CD4-positive, alpha-beta T cell treated with Interleukin-6 for 4 hours (primary cell): ENCODE measurements at places on chromosomes 11 and 22.

DNA sequence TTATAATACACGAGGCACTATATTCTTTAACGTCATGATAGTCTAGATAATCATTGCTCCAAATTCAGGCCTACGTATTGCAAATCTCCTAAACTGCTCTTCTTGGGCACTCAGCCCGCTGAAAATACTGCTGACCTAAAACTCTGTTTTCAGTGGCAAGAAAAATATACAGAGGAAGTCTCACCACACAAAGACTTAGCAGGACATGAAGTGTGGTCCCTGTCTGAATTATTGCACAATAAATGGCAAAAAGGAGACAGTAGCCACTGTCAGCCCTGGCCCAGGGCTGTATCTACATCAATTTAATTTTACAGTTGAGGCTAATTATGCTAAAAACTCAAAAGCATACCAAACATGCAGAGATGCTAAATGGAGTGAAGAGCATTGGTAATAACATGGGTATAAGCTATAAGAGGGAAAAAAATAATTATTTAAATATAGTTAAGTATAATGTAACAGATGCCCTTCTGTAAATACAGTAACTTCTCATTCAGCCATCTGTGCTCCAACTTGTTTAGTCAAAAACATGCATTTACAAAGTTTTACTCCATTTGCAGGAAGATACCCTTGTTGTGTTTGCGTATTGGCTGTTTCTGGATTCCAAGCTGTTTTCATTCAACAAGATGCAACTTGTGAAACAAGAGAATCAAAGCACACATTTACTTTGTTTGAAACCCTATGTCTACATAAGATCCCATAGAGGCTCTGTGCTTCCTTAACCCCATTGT lies 800.0 kb upstream of the LUZP2 start:
- no peak for DNase-seq

GRCh38 chr11:2120359-2121100 lies 18.7 kb downstream of the IGF2 start:
- DNase-seq, result no peak

DNA sequence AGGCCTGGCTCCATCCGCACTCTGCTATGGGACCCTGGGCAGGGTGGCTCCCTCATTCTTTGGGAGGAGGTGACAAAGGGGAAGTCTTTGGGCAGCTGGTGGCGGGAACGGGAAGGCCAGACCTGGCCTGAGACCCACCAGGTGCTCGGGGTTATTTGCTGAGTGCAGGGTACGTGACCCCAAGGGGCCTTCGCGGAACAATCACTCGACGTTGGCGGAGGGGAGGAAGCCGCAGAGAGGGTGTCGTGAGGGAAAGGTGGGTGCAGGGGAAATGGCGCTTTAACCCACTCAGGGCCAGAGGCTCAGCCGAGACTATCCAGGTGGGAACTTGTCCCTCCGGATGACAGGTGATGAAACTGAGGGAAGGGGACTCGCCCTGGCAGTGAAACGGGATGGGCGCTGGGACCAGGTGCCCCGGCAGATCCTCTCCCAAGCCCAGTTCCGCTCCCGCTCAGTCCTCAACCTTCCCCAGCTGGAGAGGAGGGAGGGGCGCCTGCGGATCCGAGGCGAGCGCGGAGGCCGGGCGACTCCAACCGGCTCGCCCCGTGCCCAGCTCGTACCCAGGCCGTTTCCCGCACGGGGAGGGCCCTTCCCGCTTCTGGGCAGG lies 911 bp downstream of the A4GALT start:
- DNase-seq, result no peak

DNA sequence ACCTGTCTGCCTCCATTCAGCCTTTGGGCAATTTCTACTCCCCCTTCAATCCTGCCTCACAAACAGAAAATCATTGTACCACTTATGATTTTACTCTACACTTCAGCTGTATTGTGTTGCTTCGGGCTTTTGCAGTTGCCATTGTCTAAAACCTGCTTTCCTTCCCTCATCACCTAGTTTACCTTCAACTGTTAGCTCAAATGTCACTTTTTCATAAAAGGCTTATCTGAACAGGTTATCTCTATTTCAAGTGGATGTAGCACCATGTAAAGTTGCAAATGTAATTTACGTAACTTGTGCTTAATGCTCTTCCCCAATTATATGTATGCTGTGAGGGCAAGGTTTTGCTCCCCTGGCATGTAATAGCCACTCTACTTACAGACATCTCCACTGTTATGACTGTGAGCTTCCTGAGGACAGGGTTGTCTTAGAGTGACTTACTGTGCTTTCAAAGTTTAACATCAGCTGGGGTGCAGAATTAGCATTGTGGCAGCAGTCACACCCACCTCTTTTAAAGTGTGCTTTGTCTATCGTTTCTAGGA lies 5.4 kb downstream of the RPS25 start:
- DNase-seq, result no peak

DNA sequence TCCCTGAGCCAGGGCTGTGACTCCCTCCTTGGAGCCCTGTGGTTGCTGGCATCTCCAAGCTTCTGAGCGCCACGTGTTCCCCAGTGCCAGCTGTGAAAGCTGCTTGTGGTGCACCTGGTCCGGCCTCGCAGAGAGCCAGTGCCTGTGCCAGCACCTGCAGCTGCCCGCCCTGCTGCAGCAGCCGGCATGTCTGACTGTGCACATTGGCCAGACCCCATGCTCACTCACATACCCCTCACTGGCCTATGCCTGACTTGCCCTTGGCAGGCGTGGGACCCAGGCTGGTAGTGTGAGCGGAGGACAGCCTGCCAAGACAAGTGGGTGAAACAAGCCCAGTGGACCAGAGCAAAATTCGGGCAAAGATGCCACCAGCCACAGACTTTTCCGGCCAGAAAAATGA lies 9.8 kb downstream of the MRPL48 start:
- DNase-seq, result no peak

DNA sequence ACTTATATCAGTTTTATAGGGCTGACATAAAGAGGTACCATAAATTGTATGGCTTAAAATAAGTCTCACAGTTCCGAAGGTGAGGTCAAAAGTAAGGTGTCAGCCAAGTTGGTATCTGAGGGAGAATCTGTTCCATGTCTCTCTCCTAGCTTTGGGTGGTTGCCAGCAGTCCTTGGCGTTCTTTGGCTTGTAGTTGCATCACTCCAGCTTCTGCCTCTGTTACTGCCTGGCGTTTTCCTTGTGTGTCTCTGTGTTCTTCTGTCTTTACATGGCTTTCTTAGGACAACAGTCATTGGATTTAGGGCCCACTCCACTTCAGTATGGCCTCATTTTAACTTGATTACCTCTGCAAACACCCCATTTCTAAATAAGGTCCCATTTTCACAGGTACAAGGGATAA lies 16.7 kb downstream of the MMP7 start:
- no peak for DNase-seq

- no peak for DNase-seq
These were observed 16.5 kb upstream of the CECR2 start for GRCh38 chr22:17352798-17353197.

DNA sequence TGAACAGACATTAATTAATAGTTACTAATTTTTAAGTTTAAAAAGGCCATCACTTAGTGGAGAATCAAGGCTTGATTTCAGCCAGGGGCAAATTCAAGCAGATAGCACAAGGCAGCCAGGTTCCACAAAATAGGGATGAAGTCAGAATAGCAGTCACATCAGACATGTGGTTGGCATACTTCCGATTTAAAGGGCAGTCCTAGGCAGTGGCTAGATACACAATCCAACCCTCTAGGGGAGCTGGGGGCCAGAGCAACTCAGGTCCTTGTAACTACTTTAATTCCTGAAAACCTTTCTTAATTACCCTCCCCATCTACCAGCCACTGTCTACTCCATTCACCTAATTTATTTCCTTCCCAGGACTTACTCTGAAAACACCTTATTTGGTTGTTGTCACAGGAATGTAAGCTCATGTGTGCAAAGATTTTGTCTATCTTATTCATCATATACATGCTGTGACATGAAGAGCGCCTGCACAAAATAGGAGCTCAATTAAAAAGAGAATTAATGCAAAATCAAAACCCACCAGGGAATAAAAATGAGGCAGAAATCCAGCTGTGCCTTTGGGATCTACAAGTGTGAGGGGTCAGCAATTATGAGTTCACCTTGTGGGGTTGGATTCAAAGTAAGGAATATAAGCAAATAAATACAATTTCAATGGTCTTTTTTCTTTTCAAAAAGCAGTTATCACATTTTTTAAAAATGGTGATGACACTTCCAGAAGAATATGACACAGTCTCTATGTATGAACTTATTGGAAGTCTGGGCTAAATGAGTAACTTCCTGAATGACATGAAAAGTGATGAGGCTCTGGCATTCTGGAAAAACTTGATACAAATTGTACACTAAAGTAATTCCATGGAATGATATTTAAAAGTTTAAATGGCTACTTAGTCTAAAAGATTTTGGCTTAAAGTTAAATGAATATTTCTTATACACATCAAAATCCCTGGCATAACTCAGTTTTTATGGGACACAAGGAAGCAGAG lies 53.8 kb downstream of the COPB1 start:
- no peak for DNase-seq

- DNase-seq, result no peak
These were observed 1.4 kb upstream of the OR4D11 start for GRCh38 chr11:59501931-59502330.
